Lower leg skin (tissue), 4 donors: ENCODE measurements at places on chromosomes 5 and 9. TPM values are rescaled to one million over a fixed set of nuclear protein-coding genes. Genes with fewer than 3 reads are reported as not detected.

The PRSS3 gene
- total RNA-seq, result 37.1 TPM

The CCL27 gene
- total RNA-seq, result 199 TPM

The TSSK1B gene
- 0.42 TPM for total RNA-seq

The FCN2 gene
- not detected for total RNA-seq
